Activated T-cell treated with anti-CD3 and anti-CD28 coated beads, Interleukin-2, amount 50 U/mL, for 48 hours (primary cell): ENCODE measurements at places on chromosomes 2 and 18.

DNA sequence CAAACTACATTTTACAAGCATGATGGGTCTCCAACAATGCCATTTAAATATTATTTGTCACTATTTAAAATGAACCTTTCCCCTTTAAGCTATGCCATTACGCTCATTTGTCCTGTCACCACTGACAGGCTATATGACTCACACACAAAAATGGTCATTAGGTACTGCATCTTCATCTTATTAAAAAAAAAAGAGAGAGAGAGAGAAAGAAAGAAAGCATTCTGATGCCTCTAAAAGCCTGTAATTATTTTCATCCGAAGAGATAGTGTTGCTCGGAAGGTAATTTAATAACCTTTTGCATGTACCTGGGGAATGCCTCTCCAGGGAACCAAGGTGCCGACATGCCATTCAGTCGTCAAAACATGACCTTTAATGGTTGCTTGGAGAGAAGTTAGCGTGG, 226.7 kb downstream of the ARHGAP15 start:
- no peak for DNase-seq

DNA sequence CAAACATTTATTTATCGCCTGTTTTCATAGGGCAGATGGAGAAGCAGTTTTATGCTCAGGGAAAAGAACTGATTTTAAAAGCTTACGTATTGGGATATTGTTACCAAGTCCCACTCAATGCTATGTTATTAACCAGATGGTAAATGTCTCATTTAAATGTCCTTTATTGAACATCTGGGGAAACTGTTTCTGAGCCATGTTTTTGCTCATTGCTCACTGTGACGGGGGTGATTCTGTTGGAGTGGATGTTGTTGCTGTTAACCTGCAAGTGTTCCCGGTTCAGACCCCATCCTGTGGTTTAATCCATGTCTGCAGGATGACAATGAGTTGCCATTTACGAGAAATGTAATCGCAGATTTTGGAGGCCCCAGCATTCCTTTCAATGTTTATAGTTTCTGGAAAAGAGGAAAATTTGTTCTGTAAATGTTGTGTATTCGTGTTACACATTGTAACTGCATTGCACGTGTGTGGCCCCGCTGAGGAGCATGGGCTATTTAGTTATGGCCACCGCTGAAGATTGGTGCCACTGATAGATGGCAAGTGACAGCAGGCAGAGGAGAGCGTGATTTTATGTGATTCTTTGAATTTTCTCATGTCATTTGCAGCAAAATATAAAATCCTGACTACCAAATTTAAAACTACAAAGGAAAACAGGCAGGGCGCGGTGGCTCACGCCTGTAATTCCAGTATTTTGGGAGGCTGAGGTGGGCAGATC, 174.8 kb upstream of the COPS8 start:
- DNase-seq = no peak

- peak; percentile 49 for DNase-seq
Observed at GRCh38 chr2:172085460-172086159, at the start of gene DLX1. DLX1 (plus strand) TSS chr2:172085507; CDS start chr2:172085678, 171 bp downstream.

- no peak for DNase-seq
Observed at GRCh38 chr2:239586651-239587310, 186.0 kb upstream of the HDAC4 start.

DNA sequence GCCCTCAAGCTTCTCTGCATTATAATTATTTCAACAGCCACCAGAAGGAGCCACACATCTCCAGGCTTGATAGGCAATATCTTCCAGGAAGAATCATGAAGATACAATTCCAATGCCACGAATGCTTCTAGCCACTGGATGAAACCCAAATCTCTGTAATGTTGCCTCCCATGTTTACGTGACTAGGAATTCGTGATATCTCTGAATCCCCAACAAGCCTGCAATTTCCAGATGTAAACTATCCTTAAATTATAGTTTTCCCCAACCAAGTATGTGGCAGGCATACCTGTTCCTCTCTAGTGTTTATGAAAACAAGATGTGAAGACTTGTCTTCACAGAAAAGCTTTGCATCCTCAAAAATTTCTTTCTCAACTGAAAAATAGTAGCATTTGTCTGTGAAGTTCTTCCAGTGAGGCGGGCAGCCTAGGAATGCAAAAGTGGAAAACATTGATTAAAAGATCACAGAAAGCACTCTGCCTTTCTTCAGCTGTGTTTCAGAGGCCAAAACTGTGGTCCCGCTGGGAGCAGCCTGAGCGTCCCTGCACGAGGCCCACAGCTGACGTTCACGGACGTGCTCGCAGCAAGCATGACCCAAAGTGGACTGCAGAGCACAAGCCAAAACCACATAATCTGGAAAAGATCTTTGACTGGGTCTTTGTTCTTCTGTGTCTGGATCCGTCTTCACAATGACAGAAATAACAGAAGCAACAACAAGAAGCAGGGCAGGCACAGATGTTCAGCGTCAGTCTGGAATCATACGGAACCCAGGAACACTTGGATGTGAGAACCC, 65.1 kb upstream of the THOC1 start:
- DNase-seq = no peak

DNA sequence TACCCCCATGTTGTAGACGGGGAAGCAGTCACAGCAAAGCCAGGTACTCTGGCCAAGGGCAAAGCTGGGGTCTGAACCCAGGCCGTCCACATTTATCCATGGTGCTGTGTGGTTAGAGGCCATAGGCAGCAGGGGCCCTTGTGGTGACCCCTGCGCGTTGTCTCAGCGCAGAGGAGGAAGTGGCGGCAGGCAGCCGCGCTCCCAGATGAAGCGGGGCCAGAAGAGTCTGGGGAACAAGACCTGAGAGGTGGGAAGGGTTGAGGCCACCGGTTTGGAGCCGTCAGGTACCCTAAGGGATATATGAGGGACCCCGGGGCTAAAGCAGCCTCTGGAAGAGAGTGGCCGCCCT, 770 bp downstream of the ZNF396 start:
- peak; percentile 36 for DNase-seq

DNA sequence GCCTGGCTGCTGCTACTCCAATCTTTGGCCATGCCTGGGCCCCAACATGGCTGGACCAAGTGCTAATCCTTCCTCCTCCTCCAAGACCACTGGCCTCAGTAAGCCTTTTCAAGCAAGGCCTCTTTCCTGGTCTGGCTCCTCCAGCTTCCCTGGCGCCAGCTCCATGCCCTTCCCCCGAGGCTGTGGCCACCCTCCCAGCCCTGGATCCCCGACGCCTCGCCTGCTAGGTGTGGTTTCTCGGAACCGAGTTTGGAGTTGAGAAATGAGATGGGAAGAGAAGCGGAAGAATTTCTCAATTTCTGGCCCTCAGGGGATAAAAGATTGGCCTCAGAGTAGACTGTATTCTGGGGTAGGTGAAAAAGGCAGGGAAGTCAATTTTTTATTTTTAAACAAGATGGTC, 46.4 kb downstream of the ADCY3 start:
- no peak for DNase-seq

DNA sequence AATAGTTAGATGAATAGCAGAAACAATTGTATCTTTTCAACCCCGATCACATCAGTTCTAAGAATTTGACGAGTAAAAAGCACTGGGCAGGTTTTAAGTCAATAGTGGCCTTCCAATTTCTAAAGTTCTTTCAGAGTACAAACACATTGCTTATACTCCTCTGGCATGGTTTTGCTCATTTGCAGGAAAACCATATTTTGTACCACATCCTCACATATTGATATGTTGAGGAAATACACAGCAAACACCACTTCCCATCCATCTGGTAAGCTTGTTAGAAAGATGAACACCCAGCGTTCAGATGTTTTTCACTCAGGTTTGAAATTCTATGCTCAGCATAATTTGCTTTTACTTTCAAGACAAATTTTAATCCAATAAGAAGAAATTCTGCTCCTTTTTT, 344.6 kb upstream of the ACVR2A start:
- no peak for DNase-seq

GRCh38 chr18:37355772-37356171, 209.8 kb downstream of the CELF4 start:
- DNase-seq = no peak

GRCh38 chr2:173187941-173188788, 112.5 kb downstream of the MAP3K20 start:
- DNase-seq = no peak

- DNase-seq = no peak
Observed at GRCh38 chr18:58892488-58892887, 27.8 kb downstream of the ZNF532 start.

DNA sequence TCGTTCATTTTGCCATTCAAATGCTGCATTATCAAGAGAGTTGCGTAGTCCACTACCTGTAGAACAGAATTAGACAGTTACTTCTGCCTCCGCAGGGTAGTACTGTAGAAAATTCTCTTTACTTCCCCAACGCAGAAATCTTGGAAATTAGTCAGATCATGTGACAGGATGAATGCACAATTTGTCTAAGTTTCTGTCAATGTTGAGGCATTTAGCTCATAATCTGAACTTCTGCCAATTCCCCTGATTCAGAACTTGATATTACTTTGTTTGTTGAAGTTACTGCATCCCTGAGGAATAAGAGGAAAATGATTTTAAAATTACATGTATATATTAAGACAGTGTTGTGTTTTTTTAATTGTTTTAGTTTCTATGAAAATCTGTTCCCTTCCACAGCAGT, 83.4 kb downstream of the TTC27 start:
- DNase-seq = no peak

DNA sequence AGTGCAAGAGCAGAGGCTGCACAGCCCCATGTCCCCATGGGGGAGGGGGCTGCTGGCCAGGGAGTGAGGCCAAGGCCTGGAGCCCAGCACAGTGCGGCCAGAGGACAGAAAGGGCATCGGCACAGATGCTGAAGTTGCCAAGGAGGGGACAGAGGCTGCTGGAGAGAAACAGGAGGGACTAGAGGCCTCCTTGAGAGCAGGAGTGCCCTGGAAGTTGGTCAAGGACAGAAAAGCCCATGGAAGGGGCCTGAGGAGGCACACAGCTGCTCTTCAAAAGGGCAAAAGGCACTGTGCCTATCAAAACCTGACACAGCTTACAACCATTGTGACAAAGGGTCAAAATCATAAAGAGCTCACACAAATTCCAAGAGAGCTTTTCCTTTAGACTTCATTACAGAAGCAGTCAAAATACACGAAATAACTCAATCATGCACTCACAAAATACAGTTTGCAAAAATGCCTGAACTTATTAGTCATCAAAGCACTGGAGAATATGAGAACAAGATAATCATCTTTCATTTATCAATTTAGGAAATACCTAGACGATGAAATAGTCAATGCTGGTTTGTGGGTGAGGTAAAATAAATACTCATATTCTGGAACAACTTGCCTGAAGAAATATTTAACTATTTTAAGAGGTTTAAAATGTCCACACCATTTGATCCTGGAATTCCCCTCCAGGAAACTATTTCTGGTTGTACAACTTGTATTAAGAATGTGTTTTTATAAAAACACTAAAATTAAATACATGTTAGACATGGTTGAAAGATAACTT, 79.6 kb downstream of the USP40 start:
- no peak for DNase-seq

GRCh38 chr2:217790195-217790594, 212.6 kb downstream of the TNS1 start:
- no peak for DNase-seq

DNA sequence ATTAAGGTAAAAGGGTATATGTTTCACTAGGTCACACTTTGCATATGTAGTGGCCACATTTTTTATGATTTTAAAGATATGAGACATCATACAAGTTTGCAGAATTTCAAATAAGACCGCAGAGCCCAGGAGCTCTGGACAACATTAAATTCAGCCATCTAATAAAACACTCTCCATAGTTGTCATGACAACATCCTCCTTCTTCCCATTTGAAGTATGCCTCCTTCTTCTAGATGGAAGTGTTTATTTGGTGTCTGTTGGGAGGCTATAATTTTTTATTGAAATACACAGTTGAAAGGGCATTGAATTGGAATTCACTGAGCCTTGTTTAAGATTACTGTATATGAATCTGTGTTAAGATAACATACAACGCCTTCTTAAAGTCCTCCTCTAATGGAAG, 467.3 kb downstream of the CMPK2 start:
- DNase-seq = no peak

GRCh38 chr2:63866009-63866709, 24.5 kb downstream of the UGP2 start:
- DNase-seq = no peak

- DNase-seq = no peak
Observed at GRCh38 chr2:5942204-5942603, 250.0 kb downstream of the SOX11 start.

GRCh38 chr18:69580107-69580506, 179.4 kb downstream of the DOK6 start:
- DNase-seq = no peak

- DNase-seq = no peak
Observed at GRCh38 chr2:166750624-166751023, 137.7 kb upstream of the XIRP2 start.

DNA sequence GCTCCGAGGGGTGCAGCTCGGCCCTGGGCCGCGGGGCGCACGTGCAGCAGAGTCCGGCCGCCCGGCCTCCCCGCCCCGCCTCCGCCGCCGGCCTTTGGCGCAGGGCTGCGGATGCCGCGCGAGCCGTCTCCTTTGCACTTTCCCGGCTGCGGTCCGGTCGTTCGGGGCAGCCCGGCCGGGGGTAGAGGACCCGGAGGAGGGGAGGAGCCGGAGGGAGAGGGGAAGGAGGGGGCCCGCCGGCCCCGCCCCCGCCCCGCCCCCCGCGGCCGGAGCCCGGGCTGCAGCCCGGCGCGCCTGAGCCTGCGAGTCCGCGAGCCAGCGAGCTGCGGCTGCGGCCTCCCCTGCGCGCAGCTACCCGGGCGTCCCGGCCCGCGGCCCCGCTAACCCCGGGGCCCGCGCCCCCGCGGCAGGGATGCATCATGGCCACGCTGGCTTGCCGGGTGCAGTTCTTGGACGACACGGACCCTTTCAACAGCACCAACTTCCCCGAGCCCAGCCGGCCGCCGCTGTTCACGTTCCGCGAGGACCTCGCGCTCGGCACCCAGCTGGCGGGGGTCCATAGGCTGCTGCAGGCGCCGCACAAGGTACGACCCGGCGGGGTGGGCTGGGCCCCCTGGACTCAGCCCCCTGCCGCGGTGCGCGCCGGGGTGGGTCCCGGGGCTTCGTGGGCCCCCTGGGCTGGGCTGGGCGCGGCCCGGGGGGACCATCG, at the start of gene FHOD3:
Gene FHOD3 (plus strand): TSS at position 297 of the 709 bp plus-strand sequence. CDS start 123 bp downstream, at position 420.
- DNase-seq = peak; percentile 41

DNA sequence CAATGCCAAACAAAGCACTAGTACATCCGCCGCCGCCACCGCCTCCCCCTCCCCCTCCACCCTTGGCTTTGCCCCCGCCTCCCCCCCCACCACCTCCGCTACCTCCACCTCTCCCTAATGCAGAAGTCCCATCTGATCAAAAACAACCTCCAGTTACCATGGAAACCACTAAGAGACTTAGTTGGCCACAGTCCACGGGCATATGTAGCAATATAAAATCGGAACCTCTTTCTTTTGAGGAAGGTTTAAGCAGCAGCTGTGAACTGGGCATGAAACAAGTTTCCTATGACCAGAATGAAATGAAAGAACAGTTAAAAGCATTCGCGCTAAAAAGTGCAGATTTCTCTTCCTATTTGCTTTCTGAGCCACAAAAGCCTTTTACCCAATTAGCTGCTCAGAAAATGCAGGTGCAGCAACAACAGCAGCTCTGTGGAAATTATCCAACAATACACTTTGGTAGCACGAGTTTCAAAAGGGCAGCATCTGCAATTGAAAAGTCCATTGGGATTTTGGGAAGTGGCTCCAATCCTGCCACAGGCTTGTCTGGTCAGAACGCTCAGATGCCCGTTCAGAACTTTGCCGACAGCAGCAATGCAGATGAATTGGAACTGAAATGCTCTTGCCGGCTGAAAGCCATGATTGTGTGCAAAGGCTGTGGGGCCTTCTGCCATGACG, 168.0 kb downstream of the ASXL3 start:
- DNase-seq = no peak

GRCh38 chr2:215429424-215429823, 6.4 kb downstream of the FN1 start:
- DNase-seq = no peak

- no peak for DNase-seq
Observed at GRCh38 chr2:128495996-128496547, 177.4 kb upstream of the HS6ST1 start.

- no peak for DNase-seq
Observed at GRCh38 chr2:15076668-15077067, 444.2 kb downstream of the LRATD1 start.
